Fibroblast of skin of left biceps (primary cell): ENCODE measurements at places on chromosomes 11 and 22.
A peak's percentile ranks its signal among the peaks of the same experiment; 100 is the strongest.

GRCh38 chr11:129143335-129143734, 48.8 kb downstream of the ARHGAP32 start:
- peak; percentile 89 for DNase-seq

GRCh38 chr11:65445604-65446445, 23.2 kb downstream of the NEAT1 start:
- DNase-seq: no peak

GRCh38 chr22:32286290-32286840, 31.2 kb upstream of the SLC5A4 start:
- no peak for DNase-seq

DNA sequence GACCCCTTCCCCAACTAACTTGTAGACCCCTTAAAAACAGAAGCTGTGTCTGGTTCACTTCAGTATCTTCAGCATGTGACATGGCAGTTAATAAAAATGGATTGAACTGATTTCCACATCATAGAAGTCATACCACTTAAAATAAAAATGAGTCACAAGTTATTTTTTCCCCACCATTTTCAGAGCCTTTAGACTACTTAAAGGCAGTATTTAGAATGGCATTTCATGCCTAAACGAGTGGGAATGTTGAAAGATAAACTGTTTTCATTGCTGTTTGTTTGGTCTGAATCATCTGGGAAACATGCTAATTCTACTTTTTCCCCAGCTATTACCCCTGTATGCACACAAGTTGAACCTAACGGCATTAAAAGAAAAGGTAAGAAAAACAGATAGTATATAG, 324.0 kb downstream of the RAB38 start:
- DNase-seq: no peak

- DNase-seq: no peak
These were observed 1007.2 kb upstream of the RAG2 start for GRCh38 chr11:37605229-37605628.

DNA sequence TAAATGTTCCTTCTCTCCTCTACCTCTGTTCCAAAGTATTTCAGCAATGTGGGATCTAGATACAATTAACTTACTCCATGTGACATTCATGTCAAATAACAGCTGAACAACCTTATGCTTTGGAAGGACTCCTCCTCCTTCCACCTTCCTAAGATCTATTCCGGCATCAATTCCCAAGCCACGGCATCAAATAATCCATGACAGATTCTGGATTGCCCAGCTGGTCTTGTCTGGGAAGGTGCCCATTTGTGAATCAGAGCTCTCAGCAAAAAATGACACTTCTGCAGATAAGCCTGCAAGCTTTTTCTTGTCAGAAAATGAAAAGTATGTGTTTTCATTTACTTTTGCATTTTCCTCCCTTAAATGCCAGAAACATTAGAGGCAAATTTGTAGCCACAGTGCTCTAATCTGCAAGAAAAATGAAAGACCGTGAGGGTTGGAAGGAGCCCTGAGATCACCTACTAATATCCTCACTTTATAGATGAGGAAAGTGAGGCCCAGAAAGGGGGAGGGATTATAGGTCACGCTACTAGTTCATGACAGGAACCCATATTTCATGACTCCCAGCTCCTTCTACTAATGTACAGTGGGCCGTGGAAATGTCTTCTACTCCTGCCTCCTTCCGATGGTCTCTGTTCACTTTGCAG, 124.0 kb downstream of the ME3 start:
- DNase-seq: no peak

DNA sequence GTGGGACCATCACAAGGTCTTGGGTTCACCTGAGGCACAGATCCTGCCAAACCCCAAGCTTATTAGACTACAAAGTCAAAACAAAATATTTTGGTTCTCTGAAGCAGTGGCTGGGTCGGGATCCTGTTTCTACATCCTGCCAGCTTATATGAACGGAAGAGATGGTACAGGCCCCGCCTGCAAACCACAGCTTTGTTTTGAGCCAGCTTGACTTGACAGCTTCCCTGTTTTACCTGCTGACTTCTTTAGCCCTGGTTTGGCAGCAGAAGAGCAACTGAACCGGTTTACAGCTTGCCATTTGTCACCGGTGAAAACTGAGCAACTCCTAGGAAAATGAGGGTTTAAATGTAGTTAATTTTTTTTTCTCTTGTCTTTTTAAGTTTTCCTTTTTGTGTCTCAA, 11.4 kb downstream of the PACS1 start:
- no peak for DNase-seq
